Activated naive CD8-positive, alpha-beta T cell treated with anti-CD3 and anti-CD28 coated beads, Interleukin-2, amount 50 U/mL, for 24 hours (primary cell): ENCODE measurements at places on chromosomes 7 and 10.

GRCh38 chr7:5701085-5701914, 80.2 kb downstream of the RNF216 start:
- DNase-seq, result peak; percentile 73

GRCh38 chr10:100824886-100825285, 79.5 kb downstream of the PAX2 start:
- DNase-seq, result no peak

DNA sequence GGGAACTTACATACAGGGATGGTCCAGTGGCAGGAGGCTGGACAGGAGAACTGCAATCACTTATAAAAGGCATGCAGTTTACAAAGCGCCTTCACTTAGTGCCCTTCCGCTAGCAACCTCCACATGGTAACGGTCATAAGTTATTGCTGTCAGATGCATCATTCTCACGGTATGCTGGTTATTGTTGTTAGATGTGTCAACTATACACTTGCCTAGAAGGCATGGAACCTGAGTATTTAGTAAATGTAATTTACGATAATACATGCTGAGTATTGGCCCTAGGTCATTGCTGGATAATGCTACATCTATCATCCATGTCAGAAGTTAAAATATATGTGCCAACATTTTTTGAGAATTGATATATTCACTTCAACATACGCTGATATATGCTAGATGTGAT, 155.1 kb upstream of the MBL2 start:
- DNase-seq, result no peak

DNA sequence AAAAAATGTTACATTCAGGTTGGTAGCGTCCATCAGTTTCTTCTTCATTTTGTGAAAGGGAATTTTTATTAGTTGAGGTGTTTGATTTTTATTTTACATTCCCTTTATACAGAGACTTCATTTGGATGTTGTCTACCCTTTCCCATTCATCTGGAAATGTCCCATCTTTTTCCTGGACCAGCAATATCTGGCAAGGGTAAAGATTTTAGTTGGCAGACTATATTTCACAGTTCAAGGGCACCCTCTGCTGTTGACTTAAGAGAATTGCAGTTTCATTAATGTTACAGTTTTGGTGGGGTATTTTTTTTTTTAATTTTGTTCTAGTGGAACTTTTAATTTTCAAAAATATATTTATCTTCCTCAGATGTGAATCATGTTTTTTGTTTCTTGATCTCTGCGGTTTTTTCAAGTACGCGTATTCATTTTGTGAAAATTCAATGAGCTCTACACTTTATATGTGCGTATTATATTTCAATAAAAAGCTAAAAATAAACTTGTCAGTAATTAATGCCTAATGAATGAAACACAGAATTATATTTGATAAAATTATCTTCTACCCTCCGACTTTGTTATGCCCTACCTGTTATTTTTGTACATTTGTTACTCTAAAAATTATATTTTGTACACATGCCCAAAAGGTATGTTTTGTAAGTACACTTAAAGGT, 97.9 kb upstream of the KLF14 start:
- DNase-seq, result no peak

DNA sequence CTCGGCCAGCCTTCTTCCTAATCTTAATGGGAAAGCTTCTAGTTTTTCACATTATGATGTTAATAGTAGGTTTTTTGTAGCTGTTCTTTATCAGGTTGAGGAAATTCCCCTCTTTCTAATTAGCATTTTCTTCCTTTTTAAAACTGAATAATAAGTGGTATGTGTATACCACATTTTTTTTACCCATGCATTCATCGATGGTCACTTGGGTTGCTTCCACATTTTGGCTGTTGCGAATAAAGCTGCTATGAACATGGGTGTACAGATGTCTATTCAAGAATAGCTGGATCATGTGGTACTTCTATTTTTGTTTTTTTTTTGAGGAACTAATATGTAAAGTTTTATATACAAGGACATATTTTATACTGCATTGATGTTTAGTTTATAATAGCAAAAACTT, 44.3 kb downstream of the NRF1 start:
- no peak for DNase-seq
